ENCODE measurements at places on chromosomes 3 and 15.

- no peaks in the 10 kb centered on the region for H3K36me3 ChIP-seq
- no peak for DNase-seq
- no peaks in the 10 kb centered on the region for H3K27me3 ChIP-seq
These were observed 900.9 kb upstream of the ROBO1 start for GRCh38 chr3:80668600-80669294.

GRCh38 chr3:138511945-138512344 is 77.5 kb downstream of the ESYT3 start:
- no peak overlapping the region for H3K27ac ChIP-seq
- no peaks in the 10 kb centered on the region for H3K4me1 ChIP-seq
- no peak for DNase-seq
- H3K4me3 ChIP-seq: no peak overlapping the region
- H3K36me3 ChIP-seq: peaks cover 4% of the 10 kb centered on the region

- peaks cover 30% of the 10 kb centered on the region for H3K4me1 ChIP-seq
- H3K4me3 ChIP-seq: no peak overlapping the region
These were observed 202.8 kb downstream of the SV2B start for GRCh38 chr15:91302588-91303439.

GRCh38 chr3:133754455-133754854 is 8.3 kb downstream of the TF start:
- no peaks in the 10 kb centered on the region for H3K4me1 ChIP-seq
- no peaks in the 10 kb centered on the region for H3K36me3 ChIP-seq
- H3K4me3 ChIP-seq: no peak overlapping the region
- DNase-seq: no peak

- H3K27me3 ChIP-seq: no peaks in the 10 kb centered on the region
- no peak for DNase-seq
- H3K4me1 ChIP-seq: no peaks in the 10 kb centered on the region
- H3K4me3 ChIP-seq: no peak overlapping the region
- no peaks in the 10 kb centered on the region for H3K36me3 ChIP-seq
These were observed 36.2 kb upstream of the ACTL6A start for GRCh38 chr3:179526482-179526881.

Measured in CD4-positive, alpha-beta T cell (primary cell).